Type B pancreatic cell (in vitro differentiated cells): ENCODE measurements at places on chromosomes 1 and 21. TPM values are rescaled to one million over a fixed set of nuclear protein-coding genes. Genes with fewer than 3 reads are reported as not detected.
A peak's percentile ranks its signal among the peaks of the same experiment; 100 is the strongest.

DNA sequence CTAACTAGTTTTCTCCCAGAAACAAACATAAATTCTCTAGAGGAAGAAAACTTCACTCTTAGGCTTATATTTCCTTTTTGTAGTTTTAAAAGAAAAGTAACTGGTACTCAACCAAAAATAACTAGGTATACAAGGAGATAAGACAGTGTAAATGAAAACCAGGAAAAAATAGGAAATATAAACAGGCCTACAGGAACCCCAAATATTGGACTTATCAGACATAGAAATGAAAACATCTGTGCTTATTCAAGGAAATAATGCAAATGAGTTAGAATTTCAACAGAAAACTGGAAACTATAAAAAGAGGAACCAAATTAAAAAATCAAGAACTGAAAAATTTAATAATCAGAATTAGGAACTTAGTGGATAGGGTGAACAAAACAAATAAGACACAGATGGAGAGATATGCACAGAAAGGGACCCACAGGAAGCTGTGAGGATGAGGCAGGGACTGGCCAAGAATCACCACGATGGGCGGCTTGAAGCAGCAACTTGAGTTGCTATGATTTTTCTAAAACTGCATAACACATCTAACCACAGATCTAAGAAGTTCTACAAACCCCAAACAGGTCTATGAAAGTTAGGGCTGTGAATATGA, 67.5 kb upstream of the ACTRT2 start:
- H3K4me1 ChIP-seq = no peaks in the 10 kb centered on the region
- H3K27me3 ChIP-seq = no peaks in the 10 kb centered on the region
- H3K4me3 ChIP-seq = no peak overlapping the region

DNA sequence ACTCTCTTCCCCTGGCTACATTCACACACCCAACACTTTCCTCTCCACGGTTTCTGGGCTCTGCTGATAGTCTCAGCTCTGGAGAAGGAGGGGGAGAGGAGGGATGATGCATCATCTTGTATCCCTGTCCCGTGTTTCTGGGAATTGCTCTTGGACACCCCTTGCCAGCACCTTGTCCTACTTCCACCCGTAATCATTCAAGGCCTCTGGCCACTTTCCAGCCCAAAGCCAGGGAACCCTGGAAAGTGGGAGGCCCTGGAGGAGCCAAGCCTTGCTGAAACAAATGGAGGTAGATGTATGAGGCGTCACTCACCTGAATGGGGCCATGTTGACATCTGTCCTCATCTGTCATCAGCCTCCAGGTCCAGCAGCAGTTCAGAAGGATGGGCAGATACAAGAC, 4.4 kb downstream of the PLEKHO1 start:
- H3K27ac ChIP-seq = peak overlapping the region; percentile 1
- no peak for DNase-seq
- no peaks in the 10 kb centered on the region for H3K27me3 ChIP-seq
- peaks cover 22% of the 10 kb centered on the region for H3K4me1 ChIP-seq
- H3K36me3 ChIP-seq = peaks cover 44% of the 10 kb centered on the region

DNA sequence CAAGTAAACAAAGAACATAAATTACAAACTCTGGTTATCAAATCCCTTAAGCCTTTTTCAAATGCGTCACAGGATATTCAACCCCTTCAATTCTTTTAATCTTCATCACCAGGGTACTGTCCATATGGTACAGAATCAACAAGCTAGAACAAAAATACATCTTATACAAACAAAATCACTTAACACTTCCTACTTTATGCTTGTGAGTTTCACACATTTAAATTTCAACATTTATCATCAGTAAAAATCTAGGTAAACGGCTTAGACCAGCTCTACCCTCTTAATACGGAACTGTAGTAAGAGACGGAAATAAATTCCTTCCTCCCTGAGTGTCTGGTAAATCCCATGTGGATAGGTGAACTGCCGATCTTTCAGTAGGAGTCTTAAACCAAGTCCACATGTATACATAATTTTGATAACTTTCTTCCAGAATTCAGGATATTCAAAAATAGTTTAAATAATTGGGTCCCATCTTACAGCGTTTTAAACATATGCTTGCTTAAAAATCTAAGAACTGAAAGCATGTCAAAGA, 1.0 kb downstream of the CCDC181 start:
- DNase-seq = no peak
- H3K4me1 ChIP-seq = peaks cover 17% of the 10 kb centered on the region
- no peaks in the 10 kb centered on the region for H3K36me3 ChIP-seq
- H3K4me3 ChIP-seq = peak overlapping the region; percentile 99
- no peak overlapping the region for H3K27ac ChIP-seq

DNA sequence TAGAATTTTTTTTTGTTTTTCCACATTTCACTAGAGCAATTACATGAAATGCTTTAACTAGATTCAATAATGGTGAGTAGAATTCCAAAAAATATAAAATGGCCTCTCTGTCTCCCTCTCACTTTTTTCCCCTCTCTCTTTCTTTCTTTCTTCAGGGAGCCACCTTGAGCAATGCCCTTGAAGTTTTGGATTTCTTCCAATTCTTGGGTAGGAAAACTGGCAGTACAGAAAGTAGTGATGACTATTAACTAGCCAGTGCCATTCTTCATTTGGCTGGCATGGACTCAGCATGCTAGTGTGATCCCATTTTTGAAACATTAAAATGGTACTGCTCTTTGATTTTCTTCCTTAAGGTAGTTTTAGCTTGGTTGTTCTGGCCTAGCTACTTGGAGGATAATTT, 4.5 kb upstream of the FNBP1L start:
- H3K4me1 ChIP-seq = peaks cover 4% of the 10 kb centered on the region
- DNase-seq = no peak
- H3K27me3 ChIP-seq = no peaks in the 10 kb centered on the region
- H3K4me3 ChIP-seq = no peak overlapping the region
- H3K27ac ChIP-seq = no peak overlapping the region

Gene MYOC
- not detected in 2 replicates for total RNA-seq

DNA sequence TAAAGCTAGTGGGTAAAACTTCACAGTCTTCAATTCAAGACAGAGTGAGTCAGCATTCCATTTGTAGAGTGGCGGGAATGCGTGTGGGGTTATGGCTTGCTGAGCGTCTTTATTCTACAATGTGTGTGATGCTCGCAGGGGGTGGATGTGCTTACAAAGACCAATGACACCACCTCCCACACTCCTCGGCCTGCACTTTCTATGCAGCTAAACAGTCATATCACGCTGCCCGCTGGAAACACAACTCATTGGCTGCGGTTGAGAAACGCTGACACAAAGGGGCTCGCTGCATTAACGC, 298.5 kb downstream of the PCP4 start:
- H3K27me3 ChIP-seq = no peaks in the 10 kb centered on the region
- H3K27ac ChIP-seq = no peak overlapping the region
- DNase-seq = no peak
- no peak overlapping the region for H3K4me3 ChIP-seq
- H3K4me1 ChIP-seq = peaks cover 4% of the 10 kb centered on the region

DNA sequence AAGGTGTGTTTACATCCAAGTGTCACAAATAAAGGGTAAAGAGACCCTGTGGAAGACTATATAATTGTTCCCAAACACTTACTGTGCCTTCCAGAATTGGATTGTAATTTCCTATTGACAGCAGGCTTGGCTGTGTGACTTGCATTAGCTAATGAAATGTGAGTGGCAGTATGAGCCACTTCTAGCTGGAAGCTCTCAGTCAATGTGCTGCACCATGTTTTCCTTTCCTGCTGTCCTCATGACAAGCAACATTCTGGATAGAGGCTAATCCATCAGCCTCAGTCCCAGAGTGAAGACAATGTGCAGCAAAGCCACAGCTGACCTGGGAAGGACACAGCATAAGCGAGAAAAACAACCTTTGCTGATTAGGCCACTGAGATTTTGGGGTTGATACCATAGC, 5.9 kb upstream of the FOXJ3 start:
- H3K4me3 ChIP-seq = no peak overlapping the region
- no peak for DNase-seq
- H3K27me3 ChIP-seq = no peaks in the 10 kb centered on the region
- H3K4me1 ChIP-seq = peaks cover 11% of the 10 kb centered on the region
- no peaks in the 10 kb centered on the region for H3K36me3 ChIP-seq

Gene PCSK9
- total RNA-seq = 9.5 and 15.3 TPM in 2 replicates

Gene ABL2
- 13.7 and 18.6 TPM in 2 replicates for total RNA-seq

- no peak for DNase-seq
- H3K27ac ChIP-seq = peak overlapping the region; percentile 57
- peaks cover 11% of the 10 kb centered on the region for H3K4me1 ChIP-seq
- H3K27me3 ChIP-seq = no peaks in the 10 kb centered on the region
- peaks cover 18% of the 10 kb centered on the region for H3K36me3 ChIP-seq
Measured at GRCh38 chr1:58695206-58695605, 4.7 kb downstream of the MYSM1 start.

Gene VHLL
- total RNA-seq = 0.48 TPM in 1 of 2 replicates, not detected in the other
